ENCODE measurements at places on chromosomes 11 and 22. TPM values are rescaled to one million over a fixed set of nuclear protein-coding genes. Genes with fewer than 3 reads are reported as not detected.
A peak's percentile ranks its signal among the peaks of the same experiment; 100 is the strongest.

- no peak for DNase-seq
These were observed 18.9 kb upstream of the MTCH2 start for GRCh38 chr11:47661245-47661644.

The SOX6 gene
- polyA plus RNA-seq, result 0.03 TPM

GRCh38 chr11:67006029-67006884 lies 16.7 kb upstream of the SYT12 start:
- DNase-seq, result peak; percentile 61

GRCh38 chr11:13073119-13073981 lies 64.2 kb downstream of the RASSF10 start:
- DNase-seq, result no peak

The PATE4 gene
- polyA plus RNA-seq, result not detected

- no peak for DNase-seq
These were observed 58.1 kb downstream of the DDI1 start for GRCh38 chr11:104094576-104094975.

GRCh38 chr22:23047742-23048141 lies 22.6 kb upstream of the GNAZ start:
- DNase-seq, result no peak

DNA sequence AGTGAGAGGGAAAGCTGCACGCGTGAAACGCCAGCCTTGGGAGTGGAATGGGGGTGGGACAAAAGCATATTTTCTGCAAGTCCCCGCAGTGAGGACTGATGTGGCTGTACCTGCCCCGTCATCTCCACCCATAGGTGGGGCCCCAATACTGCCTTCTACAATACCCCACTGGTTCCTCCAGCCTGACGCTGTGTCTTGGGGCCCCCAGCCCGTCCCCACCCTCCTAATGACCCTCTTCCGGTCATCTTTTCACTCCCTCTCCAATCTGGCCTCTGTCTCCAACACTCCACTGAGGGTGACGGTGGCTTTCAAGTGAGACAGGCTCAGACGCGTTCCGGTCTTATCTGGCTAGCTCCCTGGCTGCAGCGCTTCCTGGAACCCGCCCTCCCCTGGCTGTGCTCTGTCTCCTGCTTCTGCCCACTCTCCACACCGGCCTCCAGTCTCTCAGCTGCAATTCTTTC lies 104.2 kb downstream of the MICAL3 start:
- DNase-seq, result peak; percentile 79

- DNase-seq, result no peak
These were observed 154.6 kb downstream of the TRIM29 start for GRCh38 chr11:119983240-119983732.

- no peak for DNase-seq
These were observed 25.5 kb downstream of the DKK3 start for GRCh38 chr11:11982975-11983374.

GRCh38 chr11:72975778-72976521 lies 161.7 kb downstream of the ATG16L2 start:
- no peak for DNase-seq

The DSCAML1 gene
- not detected for polyA plus RNA-seq

DNA sequence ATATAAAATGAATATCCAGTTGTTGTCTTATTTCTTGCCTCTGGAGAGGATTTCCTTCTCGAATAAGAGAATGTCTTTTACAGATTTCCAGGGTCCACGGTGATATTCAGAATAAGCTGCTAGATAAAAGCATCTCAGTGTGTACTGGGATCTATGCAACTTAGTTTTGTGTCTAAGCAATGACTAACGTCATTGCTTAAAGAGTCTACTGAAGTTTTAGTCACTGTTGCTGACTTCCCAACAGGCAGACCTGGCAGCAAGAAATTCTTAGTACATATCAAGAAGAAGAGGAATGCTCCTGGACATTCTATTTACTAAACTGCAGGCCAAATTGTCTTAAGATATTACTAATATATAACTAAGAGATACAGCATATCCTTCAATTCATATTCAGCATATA lies 70.3 kb downstream of the SOX6 start:
- DNase-seq, result no peak

DNA sequence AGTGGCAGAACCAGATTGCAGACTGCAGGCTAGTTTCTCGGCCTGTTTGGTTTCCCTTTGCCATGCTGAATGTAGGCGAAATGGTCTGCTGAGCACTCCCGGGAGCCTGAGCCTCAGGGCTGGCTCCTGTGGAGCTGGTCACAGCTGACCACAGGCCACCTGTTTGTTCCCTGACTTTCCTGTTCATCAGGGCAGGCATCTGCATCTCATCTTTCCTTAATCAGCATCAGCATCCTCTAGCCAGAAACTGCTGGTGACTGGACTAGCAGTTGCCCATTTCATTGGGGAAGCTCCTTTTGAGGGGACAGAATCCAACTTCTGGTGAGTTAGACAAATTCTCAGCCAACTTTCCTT lies 20.2 kb upstream of the C11orf96 start:
- DNase-seq, result no peak

- DNase-seq, result peak; percentile 11
These were observed 6.3 kb downstream of the SHANK3 start for GRCh38 chr22:50678651-50679521.

GRCh38 chr11:76638270-76639197 lies 32.0 kb downstream of the LRRC32 start:
- DNase-seq, result no peak

The RFPL1 gene
- polyA plus RNA-seq, result not detected

DNA sequence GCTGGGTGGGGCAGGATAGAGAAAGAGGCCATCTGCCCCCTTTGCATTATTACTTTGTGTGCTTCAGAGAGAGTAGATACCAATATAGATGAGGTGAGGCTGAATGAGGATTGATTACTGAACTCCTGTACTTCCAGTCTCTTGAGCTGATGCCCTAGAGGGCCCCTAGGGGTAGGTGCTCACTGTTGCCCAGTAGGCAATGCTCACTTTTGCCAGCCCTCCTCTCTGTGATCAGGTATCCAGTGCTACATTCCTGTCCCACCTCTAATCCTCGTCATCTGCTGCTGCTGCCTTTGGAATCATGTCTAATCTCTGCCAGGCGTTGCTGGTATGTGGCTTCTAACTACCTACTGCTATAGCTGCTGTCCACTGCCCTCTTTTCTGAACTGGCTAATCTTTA lies 57.2 kb downstream of the CCDC83 start:
- no peak for DNase-seq

The OR52E6 gene
- not detected for polyA plus RNA-seq

- DNase-seq, result no peak
These were observed 48.7 kb downstream of the PTPRJ start for GRCh38 chr11:48028914-48029680.

- no peak for DNase-seq
These were observed 37.7 kb upstream of the CREB3L1 start for GRCh38 chr11:46239801-46240061.

DNA sequence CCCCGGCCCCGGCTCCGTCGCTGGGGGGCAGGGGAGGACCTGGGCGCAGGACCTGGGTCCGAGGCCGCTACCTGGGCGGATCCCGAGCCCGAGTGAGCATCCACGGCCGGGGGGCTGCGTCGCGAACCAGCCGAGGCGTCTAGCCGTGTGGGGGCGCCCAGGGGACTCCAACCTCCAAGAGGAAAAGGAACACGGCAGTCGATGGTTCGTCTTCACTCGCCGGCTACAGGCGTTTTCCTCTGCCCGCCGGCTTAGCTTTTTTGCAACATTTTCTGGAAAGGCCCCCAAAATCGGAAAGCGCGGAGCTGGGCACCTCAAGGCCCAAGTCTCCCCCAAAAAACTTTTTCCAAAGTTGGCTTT lies 666 bp downstream of the PDGFB start:
- no peak for DNase-seq

DNA sequence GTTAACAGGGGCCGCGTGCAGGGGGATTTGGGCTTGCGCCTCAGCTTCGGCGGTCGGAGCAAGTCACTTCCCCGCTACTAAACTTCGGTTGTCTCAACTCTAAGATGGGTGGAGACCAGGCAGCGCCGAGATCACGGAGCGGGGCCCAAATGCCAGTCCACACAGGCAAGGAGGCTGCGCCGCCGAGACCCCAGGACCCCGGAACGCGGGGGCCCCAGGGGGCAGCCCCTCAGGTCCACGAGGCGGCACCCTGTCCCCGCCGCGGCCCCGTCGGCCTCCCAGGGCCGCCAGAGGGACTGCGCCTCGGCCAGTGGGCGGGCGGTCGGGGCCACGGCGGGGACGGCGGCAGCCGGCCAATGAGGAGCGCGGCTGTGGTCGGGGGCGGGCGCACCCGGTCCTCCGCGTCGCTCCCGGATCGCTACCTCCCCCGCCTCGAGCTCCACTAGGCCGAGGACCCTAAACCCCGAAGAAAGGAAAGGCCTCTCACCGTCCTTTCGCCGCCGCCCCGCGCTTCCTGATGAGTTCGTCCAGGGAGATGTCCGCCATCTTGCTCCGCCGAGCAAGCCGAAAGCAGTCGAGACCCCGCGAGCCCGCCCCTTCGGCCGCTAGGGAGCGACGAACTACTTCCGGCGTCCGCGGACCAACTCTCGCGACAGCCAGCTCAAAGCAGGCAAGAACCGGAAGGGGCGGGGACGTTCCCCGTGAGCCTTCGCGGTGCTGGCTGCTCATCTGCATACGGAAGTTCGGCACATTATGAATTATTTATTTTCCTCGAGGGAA lies at the start of gene POLDIP3:
Gene POLDIP3 (minus strand): TSS at position 572 of the 780 bp plus-strand sequence. CDS start 26 bp downstream, at position 546.
- peak; percentile 88 for DNase-seq

The MIAT gene
- polyA plus RNA-seq, result 10.4 TPM

The MOV10L1 gene
- polyA plus RNA-seq, result 3.0 TPM

DNA sequence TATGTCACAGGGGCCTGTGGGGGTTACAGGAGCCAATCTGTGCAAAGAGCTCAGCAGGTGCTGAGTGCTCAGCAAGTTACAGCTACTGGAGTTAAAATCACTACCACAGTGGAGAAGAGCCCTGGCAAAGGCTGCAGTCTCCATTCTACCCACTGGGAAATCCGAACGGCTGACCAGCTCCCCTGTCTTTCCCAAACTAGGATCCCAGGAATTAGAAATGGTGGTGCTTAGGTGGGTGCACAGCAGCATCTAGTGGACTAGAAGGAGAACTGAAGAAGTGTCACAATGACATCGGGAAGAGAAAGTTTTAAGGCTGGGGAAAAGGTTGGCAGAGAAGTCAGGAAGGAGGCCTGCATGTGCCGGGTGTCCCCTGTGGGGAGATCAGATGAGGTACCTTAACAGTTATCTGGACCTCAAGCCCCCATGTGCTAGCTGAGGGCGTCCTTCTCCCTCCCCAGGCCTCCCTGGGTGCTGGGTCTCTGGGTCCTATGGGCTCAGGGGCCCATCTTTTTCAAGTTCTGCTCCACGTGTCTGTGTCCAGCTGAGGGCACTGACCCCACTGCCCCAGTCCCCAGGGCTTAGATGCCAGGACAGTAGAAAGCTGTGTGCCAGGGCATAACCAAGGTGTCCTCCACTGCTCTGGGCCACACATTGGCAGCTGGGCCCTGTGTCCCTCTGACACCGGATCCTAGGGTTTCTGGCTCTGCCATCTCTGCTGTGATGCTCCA lies 1.9 kb downstream of the PIWIL3 start:
- DNase-seq, result peak; percentile 70

GRCh38 chr11:131616481-131617140 lies 246.2 kb downstream of the NTM start:
- no peak for DNase-seq

The B3GAT1 gene
- 0.15 TPM for polyA plus RNA-seq

Measured in SK-N-SH (cell line).